Caki2 (cell line): ENCODE measurements at places on chromosomes 5 and 9.

GRCh38 chr9:78314953-78315870, 18.3 kb downstream of the PSAT1 start:
- no peak for DNase-seq

- peak; percentile 82 for DNase-seq
Measured at GRCh38 chr5:149048811-149049210, 14.1 kb downstream of the SH3TC2 start.

GRCh38 chr9:33092634-33093033, 16.2 kb upstream of the SMU1 start:
- DNase-seq, result no peak

DNA sequence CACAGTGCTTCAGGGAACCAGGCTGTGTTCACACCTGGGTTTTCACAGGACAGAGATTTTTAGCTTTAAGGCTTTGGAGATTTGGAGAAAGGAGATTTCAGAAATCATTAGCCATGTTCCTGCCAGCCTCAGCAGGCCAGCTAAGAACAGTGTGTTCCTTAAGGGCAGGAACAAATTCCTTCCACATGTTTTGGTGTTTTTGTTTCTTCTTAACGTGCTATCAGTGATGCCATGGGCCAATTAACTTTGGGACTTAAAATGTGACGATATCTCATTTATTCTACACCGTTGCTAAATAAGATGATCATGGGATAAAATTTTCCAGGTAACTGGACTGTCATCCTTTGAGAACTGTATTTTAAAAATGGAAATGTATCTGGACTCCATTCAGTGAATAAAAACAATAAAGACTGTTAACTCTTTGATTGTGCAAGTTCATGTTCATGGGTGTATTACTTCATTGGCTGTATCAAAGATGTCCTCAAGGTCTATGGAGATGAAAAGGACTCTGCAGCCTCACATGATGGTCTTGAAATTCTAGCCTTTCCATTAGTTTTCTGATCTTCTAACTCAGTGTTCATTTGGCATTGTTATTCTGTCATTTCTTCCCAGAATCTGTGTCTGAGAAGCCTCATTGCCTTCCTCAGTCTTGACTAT, 72.3 kb downstream of the ZNF366 start:
- DNase-seq, result no peak

- DNase-seq, result no peak
Measured at GRCh38 chr9:78363221-78363620, 66.3 kb downstream of the PSAT1 start.

DNA sequence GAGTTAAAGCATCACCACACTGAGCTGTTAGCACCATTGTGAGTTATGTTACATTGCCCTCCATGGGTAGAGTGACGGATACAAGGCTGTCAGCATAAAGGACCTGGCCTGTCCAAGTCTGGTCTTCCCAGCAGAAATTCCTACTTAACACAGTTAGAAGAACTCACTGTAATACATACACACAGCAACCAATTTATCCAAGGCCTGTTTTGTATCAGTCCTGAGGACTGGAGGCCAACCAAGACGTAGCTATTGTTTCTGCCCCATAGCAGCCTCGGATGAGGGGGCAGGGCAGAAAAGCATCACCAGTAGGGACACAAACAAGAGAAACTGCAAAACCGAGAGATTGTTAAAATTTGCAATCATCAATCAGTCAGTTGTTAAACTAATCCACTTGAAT, 66.0 kb upstream of the CKMT2 start:
- no peak for DNase-seq

- DNase-seq, result no peak
Measured at GRCh38 chr5:140324617-140325241, 21.7 kb downstream of the HBEGF start.

GRCh38 chr9:124520206-124520596, 13.0 kb upstream of the NR5A1 start:
- DNase-seq, result no peak

- DNase-seq, result no peak
Measured at GRCh38 chr5:154701181-154701580, 54.0 kb upstream of the LARP1 start.

DNA sequence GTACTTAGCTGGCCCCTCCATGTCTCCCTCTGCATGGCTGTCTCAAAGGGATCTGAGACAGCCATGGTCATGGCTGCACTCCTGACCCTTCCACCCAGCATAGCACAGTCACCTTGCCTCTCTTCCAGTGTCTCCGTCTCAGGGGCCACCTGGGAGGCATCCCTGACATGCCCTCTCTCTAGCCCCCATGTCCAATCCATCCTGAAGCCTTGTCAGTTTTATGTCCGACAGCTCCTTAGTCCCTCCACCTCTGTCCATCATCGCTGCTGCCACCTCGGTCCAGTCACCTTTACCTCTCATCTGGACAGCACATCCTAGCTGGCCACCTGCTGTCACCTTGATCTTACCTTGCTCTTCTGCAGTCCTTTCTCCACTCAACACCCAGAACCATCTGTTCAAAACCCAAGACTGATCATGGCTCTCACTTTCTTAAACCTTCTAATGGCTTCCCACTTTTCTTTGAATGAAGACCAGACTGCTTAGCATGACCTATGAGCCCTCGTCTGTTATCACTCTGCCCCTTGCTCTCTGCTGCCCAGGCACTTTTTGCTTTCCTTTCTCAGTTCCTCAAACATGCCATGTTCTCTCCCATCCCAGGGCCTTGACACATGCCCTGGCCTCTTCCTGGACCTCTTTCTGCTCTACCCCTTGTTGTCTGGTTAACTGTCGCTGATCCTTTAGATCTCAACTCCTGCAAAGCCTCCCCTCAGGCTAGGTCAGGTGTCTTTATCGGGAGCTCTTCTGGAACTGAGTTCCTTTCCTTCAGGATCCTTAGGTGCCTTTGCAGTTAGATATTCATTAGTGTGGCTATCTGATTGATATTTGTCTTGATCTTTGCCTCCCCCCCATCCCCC, 181.8 kb upstream of the PITX1 start:
- DNase-seq, result no peak

DNA sequence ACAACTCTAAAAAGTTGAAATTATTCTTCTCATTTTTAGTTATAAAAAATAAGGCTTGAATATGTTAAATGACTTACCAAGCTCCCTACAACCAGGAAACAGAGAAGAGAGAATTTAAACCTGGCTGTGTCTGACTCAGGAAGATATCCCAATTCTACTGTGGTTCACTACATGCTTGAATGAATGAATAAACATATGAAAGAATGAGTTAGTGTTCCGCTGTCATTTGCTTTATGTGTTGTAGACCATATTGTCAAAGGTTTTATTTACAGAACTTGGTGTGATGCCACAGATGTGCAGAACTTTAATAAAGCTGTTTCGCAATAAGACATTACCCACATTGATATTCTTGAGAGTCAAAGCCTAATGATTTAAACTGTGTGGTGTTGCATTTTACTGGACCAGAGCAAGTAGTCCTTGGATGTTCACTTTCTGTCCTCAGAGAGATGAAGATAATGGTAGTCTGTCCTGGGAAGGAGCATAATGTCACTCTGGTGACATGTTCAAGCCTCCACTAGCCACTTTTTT, 313.2 kb downstream of the TRIM32 start:
- DNase-seq, result peak; percentile 78

DNA sequence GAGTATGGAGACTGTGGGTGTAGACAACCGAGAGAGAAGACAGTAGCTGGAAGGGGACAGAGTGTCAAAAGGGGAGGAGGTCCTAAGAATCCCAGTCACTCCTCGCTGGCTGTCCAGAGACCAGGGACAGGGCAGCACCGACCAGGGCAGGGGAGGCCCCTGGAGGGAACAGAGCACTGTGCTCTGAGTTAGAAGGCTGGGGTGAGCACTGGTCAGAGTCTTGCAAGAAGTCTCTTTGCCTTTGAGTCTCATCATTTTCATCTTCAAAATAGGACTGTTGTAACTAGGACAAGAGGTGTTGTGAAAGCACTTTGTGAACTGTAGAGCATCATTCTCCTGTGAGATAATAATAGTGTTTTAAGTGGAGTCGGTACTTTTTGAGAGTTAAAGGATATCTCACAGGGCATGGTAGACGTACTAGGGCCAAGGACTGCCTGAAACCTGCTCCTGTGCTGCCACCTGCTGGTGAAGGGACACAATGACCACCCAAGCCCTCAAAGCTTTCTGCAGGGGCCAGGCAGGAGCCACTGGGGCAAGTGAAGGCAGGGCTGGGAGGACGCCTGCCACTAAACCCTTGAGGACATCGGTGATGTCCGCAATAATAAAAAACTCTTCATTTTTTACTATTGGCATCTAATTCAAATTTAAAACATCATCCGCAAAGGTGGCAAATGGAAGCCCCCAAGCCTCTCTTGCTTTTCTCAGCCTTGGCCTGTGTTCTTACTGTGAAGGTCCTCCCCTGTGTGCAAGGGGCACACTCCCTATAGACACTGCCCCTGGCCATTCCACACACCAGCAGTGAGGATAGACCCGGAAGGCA, 28.2 kb downstream of the SLC6A7 start:
- peak; percentile 58 for DNase-seq

- DNase-seq, result no peak
Measured at GRCh38 chr9:7816021-7816420, 16.4 kb upstream of the DMAC1 start.

DNA sequence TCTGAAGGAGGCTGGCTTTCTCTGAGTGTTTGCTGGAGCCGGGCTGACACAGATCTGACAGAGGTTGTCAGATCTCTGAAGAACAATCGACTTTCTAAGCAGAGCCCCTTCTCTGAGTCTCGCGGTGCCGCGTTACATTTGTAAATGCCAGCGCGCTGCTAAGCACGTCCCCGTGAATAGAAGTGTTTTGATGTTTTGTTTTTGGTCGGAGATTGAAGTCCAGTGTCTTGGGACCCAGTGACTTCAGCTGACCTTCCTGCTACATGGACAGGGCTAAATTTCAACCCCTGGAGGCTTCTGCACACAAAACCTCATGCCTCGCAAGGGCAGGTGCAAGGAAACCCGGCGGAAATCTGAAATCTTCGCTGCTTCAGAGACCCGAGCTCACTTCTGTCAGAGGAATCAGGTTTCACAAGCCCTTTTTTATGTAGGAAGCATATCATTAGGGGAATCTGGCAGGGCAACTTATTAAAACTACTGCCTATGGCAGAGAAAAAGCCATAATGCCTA, 27.2 kb downstream of the NEUROG1 start:
- no peak for DNase-seq

DNA sequence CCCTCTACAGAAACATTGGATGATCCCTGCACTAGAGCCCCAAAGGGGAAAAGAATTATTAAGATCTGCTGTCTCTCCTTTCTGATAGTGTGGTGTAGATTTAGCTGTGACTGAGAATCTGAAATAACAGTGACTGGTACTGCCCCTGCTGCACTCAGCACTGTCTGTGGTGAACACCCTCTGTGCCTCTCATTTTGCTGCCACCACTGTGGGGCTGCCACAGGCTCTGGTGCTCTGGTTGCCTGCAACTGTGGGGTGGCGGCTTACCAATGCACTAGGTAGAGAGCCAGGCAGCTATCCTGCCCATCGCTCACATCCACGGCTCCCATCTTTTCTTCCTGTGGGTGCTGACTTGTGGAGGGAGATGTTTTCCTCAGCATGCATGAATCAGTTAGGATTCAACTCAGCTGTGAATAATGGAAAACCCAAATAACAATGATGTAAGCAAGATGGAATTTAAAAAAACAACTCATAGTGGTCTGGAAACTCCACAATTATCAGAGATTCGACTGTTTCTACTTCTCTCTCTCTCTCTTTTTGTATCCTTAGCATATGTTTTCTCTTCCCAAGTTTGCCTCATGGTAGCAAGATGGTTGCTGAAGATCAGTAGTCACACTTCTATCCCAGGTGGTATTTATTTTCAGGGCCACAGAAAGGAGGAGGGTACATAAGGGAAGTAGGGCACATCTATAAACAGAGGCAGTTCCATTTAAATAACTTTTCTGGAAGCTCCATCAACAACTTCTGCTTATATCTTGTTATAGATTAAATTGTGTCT, 99.8 kb upstream of the DAP start:
- DNase-seq, result no peak

GRCh38 chr5:137833463-137833862, 34.2 kb upstream of the MYOT start:
- peak; percentile 84 for DNase-seq

- no peak for DNase-seq
Measured at GRCh38 chr5:53965459-53965858, 344.9 kb downstream of the ARL15 start.

DNA sequence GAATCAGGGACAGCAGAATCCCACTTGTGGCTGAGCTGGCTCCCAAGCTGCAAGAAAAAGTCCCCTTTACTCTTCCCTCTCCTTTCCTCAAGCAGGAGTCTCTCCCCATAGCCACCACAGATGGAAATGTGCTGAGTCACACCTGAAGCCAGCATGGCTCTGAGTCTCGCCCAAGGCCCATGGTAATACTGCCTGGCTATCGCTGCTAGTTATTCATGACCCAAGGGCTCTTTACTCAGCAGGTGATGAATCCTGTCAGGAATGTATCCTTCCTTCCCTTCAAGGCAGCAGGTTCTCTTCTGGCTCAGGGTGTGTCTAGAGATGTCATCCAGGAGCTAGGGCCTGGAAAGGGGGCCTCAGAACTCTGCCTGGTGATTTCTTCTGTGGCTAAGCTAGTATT, 403.3 kb upstream of the PTPRD start:
- no peak for DNase-seq

DNA sequence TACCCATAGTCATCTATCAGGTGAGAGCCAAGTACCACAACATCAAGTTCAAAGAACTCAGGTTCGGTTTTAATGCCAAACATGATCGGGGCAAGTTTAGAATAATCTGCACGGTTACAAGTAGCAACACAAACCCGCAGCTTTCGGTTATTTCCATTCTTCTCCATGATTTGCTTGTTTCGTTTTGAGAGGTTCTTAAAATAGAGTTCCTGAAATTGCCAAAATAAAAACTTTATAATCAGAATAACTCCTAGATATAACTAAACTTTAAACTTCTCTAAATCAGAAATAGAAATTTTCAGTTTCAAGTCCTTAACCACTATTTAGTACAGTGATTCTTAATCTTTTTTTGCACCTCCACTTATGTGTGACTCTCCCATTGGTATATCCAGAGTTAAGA, 9.1 kb downstream of the GNE start:
- no peak for DNase-seq

DNA sequence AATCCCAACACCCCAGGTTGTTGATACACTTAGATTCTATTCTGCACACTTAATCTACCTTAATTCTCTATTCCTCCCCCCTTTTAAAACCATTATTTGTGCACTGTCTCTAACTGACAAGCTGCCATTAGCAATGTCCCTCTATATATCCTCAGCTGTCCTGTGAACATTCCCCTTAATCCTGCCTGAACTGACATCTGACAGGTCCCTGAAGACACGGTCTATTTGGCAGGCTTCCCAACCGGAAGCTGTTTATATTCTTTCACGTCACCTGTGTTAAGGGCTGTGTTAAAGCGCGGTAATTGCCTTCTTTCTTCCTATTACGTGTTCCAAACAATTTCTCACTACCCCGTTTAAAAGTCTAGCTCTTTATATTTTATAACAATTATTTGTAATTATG, 277.3 kb downstream of the CDH9 start:
- DNase-seq, result no peak

GRCh38 chr9:72333709-72334108, 31.3 kb downstream of the ZFAND5 start:
- no peak for DNase-seq

DNA sequence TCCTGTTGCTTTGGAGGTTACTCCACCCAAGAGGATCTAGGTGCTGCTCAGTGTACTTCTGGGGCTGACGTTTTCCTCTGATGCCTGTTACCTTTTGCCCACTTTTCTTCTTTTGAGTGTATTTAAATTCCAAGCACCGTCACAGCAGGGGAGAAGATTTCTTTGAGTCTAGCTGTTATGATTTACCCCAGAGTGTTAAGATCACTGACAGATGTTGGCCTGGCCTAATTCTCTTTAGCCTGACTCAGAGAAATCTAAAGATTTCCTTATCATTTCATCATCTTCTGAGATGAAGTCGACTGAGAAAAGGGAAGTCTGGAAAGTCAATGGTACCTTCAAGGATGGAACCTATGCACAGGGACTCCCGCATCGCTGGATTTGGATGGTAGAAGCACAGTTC, 191.5 kb downstream of the FBXL7 start:
- DNase-seq, result no peak
